ENCODE measurements at places on chromosomes 3 and 15.
A peak's percentile ranks its signal among the peaks of the same experiment; 100 is the strongest.

DNA sequence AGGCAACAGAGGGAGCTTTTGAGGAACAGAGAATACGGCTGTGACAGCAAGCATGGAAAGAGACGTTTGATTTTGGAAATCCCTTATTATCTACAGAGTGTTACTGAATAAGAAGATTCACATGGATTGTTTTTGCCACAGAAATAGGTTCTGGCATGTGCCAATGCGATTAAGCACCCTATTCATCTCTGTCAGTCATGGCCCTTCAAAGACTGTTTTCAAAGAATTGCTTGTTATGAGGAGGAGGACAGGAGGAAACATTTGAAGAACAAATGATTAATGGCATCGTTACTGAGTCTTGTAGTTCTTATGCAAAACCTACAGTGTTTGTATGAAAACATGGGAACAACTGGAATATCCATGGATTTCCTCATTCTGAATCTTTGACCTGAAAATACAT is 86.2 kb downstream of the EPHA6 start:
- no peak for DNase-seq

DNA sequence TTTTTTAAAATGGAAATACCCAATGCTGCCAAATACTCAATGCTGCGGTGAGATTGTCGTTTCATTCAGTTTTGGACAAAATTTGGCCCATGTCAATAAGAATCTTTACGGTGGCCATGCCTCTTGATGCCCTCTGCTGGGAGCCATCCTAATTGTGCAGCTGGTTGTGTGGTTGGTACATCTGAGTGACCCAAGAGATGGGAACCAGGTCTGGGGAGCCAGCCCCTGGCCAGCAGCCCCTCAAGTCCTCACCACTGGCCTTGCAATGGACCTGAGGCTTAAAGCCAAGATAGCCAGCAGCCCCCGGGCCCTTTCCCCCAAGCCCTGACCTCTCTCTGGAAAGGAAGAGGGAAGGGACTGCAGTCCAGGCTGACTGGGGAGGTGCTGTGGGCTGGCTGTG is 36.4 kb upstream of the ESYT3 start:
- no peak for DNase-seq

- DNase-seq: peak; percentile 35
These were observed 172.0 kb downstream of the STT3B start for GRCh38 chr3:31704591-31705179.

GRCh38 chr15:38991701-38992100 is 427.1 kb upstream of the RASGRP1 start:
- DNase-seq: no peak

GRCh38 chr15:62964251-62964650 is 78.3 kb upstream of the TPM1 start:
- no peak for DNase-seq

- no peak for DNase-seq
These were observed 12.3 kb downstream of the CA12 start for GRCh38 chr15:63369296-63369695.

DNA sequence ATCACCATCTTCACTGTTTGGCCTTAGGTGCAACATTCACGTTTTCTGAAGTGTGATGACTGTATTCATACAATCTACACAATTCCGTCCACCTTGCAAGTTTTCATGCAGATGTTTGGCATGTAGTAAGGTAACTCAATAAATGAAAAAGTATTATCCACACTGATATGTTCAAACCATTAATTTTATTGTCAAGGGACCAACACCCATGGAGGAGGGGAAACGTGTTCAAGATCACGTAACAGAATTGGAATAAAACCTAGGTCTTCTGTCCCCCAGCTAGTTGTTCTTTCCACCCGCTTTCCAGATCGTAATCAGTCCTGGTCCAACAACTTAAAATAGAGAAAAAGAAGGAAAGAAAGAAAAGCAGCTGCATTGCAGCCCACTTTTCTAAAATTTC is 560.4 kb upstream of the MCTP2 start:
- no peak for DNase-seq

GRCh38 chr15:76217029-76217881 is 94.0 kb downstream of the ETFA start:
- DNase-seq: no peak

Data from NCI-H1694 treated with DMSO at 0.1 percent for 48 hours (cell line).